ENCODE measurements at places on chromosomes 4 and X.

- no peak for DNase-seq
These were observed 2.9 kb downstream of the GDI1 start for GRCh38 chrX:154439841-154440240.

DNA sequence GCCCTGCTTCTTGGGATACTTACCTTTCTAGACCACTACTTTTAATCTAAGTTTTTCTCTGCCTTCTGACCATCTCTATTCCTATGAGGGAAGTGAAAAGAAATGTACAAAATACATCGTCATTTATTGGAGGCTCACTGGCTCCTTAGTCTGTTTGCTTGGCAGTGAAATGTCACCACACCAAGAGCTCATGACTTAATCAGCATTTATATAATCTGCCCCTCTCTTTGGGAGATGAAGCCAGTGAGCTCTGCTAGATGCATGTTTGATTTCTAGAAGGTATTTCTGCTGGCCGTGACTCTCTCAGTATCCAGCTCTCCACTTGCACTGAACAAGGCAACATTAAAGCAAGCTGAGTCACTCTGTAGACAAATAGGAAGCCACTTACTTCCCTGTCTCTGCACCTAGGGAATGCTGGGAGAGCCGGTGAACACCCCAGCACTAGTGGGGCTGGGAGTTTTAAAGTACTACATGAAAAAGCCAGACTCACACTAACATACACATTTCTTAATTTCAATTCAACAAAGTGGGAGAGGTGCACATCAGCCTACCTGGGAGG, 79.1 kb downstream of the MID1IP1 start:
- DNase-seq = no peak

- no peak for DNase-seq
These were observed 7.3 kb upstream of the TXLNG start for GRCh38 chrX:16778993-16779392.

GRCh38 chr4:153564630-153565525, 98.7 kb downstream of the TMEM131L start:
- DNase-seq = no peak

GRCh38 chr4:31793907-31794306, 1073.7 kb downstream of the PCDH7 start:
- DNase-seq = no peak

- no peak for DNase-seq
These were observed 4.1 kb downstream of the PPA2 start for GRCh38 chr4:105469736-105470135.

DNA sequence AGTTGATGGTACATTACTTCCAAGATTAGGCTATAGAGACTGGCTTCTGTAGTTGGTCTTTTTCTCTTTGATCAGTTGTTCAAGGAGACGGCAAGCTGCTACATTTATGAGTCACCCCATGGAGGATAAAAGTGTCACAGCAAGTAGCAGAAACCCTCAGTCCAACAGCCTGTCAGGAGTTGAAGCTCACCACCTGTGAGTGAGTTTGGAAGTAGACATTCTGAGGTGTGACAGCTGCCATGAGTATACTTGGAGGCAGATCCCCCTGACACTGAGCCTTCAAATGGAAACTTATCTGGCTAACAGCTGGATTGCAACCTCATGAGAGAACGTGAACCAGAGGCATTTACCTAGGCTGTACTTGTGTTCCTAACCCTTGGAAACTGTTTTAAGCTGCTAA, 68.0 kb downstream of the CCNG2 start:
- DNase-seq = no peak

GRCh38 chr4:40471923-40472322, 136.8 kb downstream of the CHRNA9 start:
- DNase-seq = no peak

GRCh38 chr4:128303986-128304385, 16.4 kb upstream of the PGRMC2 start:
- no peak for DNase-seq

GRCh38 chr4:7078025-7078424, 10.2 kb upstream of the GRPEL1 start:
- DNase-seq = no peak

- peak; percentile 94 for DNase-seq
These were observed 32.4 kb downstream of the SPANXN4 start for GRCh38 chrX:143058120-143058519.

- peak; percentile 25 for DNase-seq
These were observed 237.8 kb upstream of the ARSJ start for GRCh38 chr4:114217150-114217817.

DNA sequence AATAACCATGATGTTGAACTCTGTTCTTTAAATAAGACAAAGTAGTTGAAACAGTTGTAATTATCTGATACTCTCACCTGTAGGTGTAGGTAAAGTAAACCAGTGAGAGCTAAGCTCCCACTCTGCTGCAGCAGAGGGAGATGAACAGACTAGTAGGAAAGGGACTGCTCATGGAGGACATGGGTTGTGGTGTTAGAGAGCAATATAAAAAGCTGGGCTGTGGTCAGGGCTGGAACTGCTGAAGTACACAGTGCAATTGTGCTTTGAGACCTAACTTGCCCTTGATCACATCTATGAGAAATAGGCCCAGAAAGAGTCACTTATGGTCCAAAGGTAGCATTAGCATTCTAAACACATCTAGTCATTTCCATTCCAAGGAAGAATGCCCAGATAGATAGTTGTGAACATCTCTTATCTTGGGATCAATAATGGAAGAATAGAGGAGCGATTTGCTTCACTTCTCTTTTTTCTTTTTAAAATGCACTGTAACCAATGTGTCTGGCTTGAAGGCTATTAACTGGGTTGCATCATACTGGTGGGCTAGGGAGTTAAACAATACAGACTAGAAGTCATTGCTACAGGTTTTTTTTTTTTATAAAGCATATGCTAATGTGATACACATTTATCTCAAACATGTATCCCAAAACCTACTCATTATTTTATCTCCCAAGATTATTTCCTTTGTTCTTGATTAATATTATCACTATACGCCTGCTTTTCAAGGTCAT, 251.3 kb upstream of the CENPE start:
- DNase-seq = no peak

- DNase-seq = peak; percentile 41
These were observed 11.8 kb upstream of the HSD17B10 start for GRCh38 chrX:53445977-53446376.

DNA sequence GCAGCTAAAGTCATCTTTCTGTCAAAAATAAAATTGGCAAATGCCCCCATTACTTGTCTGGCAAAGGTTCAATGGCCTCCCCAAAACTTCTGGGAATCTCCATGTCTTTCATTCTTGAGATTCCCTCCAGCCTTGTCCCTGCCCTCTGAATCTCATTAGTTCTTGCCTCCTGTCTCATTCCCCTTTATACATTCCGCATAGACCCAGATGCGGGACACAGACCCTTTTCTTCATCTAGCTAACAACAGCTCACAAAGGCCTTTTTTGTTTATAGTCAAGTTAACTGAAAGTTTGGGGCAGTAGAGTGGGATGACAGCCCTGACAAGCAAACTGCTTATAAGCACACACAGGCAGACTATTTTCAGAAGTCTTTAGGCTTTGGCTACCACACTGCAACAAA, 306.1 kb upstream of the FAM241A start:
- no peak for DNase-seq

GRCh38 chr4:131091896-131092295, 1995.9 kb downstream of the C4orf33 start:
- peak; percentile 25 for DNase-seq

DNA sequence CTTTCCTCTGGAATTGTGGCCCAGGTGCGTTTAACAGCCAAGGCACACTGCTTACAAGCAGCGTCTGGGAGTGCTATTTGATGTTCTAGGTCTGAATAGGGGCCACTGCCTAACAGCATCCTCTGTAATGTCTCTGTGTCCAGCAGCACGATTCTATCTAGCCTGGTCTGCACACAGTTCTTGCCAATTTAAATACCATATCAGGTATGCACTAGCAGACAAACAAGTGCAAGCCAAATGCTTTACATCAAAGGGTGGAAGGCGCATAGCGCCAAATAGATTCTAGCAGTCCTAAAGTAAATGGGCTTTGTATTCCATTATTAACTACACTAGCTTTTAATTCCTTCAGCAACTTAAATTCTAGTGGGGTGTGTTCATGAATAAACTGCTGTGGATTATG, 15.8 kb upstream of the UGDH start:
- DNase-seq = no peak

DNA sequence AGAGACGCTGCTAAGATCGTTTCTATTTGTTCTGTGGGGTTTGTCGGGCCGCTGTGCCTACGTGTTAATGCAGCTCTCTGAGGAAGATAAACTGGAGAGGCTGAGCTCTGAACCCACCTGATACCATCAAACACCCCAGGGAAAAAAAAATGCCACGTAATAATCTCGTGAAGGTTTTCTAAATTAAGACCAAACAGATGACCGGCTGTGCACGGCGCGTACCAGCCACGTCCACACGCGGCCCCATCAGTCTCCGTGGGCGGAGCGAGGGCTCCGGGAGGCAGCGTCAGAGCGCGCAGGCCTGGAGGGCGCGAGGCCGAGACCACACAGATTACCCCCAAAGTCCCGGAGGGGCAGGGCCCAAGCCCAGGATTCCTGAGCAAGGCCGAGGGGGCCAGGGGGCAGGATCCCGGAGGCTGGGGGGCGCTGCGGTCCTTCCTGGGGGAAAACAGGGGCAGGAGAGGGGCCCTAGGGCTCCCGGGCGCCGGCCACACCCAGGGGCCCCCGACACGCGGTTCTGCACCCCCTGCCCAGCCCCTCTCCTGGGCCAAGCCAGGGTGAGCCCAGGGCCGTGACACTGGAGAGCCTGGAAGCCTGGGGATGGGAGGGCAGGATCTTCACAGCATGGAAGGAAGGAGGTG, 91.9 kb downstream of the FAM53A start:
- DNase-seq = no peak

- no peak for DNase-seq
These were observed 34.6 kb upstream of the FRAS1 start for GRCh38 chr4:78022517-78022916.

GRCh38 chrX:104318330-104319009, 63.7 kb upstream of the ESX1 start:
- no peak for DNase-seq

All from NCI-H1092 (cell line).